Chondrocyte (in vitro differentiated cells): ENCODE measurements at places on chromosomes 4 and X.

GRCh38 chr4:3393171-3393570 lies 48.6 kb upstream of the HGFAC start:
- no peak for DNase-seq

DNA sequence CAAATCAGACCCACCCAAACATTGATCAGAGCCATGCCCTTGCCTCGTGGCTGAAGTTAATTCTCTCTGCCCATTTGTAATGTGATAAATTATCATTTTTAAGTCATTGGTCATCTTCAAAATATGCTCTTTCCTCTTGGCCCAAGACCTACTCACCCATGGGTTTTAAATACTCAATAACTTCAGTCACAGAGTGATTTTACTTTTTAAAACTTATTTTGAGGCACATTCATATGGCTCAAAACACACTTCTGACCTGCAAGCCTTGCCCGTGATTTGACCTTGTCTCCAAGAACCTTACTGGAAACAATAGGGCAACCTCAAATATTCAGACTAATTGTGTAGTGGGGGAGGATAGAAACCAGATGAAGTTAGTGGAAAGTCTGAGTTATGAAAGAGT lies 176.2 kb upstream of the LNX1 start:
- DNase-seq = no peak

DNA sequence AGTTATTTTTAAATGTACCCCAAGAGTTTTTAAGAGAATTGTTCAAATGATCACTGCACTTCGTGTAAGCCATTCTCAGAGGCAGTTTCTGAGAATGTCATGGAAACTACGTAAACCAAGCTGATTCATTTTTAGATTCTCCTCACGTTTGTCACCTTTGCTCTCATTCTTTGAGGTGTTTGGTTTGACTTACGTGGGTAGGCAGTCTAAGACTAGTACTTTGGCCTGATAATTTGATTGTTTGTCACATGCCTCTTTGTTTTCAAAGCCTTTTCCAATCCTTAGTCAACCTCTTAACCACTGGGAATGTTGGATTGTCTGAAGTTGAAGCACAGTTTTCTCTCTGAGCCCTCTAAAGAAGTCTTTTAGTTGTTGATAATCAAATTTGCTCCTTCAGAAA lies 10.5 kb downstream of the SEPTIN11 start:
- DNase-seq = no peak

DNA sequence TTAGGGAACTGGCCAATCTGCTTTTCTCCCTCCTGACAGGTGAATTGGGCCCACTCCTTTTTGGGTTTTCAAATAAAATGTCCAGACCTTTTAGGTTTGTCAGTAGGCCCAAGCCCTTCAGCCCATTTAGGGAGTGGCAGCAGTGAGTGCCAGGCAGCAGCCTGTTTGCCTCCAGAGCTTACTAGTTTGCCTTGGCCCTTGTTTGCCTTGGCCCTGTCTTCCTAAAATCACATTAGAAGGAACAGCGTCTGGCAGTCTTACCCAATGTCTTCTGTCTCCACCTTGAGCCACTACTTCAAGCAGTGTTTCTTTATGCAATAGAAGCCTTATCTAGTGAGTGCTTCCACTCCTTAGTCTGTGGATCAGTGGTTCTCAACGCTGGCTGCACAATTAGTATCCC lies 117.1 kb downstream of the TMEM164 start:
- no peak for DNase-seq

DNA sequence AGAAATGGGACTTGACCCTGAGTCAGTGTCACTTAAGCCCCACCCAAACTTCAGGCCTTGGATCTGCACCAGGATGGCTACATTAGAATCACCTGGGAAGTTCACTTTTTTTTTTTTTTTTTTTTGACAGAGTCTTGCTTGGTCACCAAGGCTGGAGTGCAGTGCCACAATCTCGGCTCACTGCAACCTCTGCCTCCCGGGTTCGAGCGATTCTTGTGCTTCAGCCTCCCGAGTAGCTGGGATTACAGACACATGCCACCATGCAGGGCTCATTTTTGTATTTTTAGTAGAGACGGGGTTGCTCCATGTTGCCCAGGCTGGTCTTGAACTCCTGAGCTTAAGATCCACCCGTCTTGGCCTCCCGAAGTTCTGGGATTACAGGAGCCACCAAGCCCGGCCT lies 3.0 kb downstream of the NCBP2L start:
- no peak for DNase-seq

GRCh38 chr4:74292111-74292870 lies 16.0 kb upstream of the EPGN start:
- no peak for DNase-seq

- no peak for DNase-seq
These were observed 330.4 kb downstream of the GBA3 start for GRCh38 chr4:23023121-23023520.

- no peak for DNase-seq
These were observed 1448.8 kb downstream of the TECRL start for GRCh38 chr4:62960415-62960814.

- DNase-seq = peak; percentile 75
These were observed at the start of gene DCAF12L2 for GRCh38 chrX:126165721-126166461. TSS of gene DCAF12L2 (minus strand) at chrX:126166289. CDS start at chrX:126165924, 365 bp downstream.

GRCh38 chrX:18076434-18076833 lies 144.3 kb downstream of the BEND2 start:
- no peak for DNase-seq

- no peak for DNase-seq
These were observed 19.5 kb upstream of the PGRMC2 start for GRCh38 chr4:128307123-128307571.

GRCh38 chrX:139750390-139750789 lies 42.4 kb upstream of the MCF2 start:
- no peak for DNase-seq

GRCh38 chr4:81421346-81422218 lies 50.1 kb downstream of the RASGEF1B start:
- no peak for DNase-seq

DNA sequence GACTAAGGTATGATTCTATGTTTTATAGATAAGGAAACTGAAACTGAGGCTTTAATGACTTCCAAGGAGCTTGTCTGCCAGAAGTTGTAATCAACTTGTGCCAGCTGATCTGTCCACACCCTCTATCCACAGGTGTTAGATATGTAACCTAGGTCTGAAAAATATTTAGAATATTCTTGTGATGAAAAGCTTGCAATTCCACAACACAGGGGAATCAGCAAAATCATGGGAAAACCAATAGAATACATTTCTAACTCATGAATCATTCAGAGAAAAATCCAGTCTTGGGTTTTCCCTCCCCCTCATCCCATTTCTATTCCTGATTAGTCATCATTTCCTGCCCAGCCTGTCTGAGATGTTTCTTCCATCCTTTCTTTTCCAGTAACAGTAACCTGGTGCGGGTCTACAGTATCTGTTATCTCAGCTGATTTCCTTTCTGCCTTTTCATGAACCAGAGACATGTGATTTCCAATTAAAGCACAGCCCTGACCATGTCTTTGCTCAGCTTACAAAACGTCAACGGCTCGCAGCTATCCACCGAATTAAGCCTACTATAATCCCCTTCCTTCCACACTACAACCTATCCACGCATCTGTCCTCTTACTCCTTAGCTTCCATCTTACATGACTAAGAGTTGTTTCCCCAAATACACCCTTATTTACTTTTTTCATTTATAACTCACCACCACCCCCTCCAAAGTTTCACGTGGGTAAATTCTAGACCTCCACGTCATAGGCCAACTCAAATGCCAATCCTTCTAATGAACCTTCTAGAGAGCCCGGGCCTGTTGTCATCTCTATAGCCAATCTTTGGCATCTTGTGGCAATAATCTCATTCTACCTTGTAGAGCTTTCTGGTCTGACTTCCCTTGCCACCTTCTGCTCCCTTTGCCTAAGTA lies 961 bp upstream of the NOCT start:
- no peak for DNase-seq

- no peak for DNase-seq
These were observed 109.9 kb upstream of the SMIM10 start for GRCh38 chrX:134880866-134881265.

- DNase-seq = no peak
These were observed 80.9 kb downstream of the IL21 start for GRCh38 chr4:122539861-122540465.

GRCh38 chr4:128349921-128350320 lies 62.3 kb upstream of the PGRMC2 start:
- no peak for DNase-seq
